ENCODE measurements at places on chromosomes 4 and X.
A peak's percentile ranks its signal among the peaks of the same experiment; 100 is the strongest.

GRCh38 chr4:187726485-187726884, 269.1 kb upstream of the ZFP42 start:
- no peak for DNase-seq

DNA sequence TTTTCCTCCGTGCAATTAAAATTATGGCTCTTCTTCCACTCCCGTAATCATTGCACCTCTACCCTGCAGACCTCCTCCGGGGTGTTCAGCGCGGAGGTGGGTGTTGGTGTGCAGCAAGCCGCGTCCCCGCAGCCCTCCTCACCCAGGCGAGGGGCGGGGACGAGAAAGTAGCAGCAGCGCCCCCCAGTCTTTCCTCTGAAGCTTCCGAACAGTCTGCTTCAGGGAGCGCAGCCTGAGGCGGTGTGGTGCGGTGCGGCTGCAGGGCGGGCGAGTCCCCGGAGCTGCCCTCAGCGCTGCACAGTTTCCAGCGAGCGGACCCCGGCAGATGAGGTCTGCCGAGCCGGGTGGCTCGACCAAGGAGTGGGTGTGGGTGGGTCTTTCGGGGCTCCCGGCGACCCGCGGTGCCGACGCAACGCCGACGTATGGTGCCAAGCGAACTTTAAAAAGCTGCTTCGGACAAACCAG, at the start of gene FRAS1:
FRAS1 (plus strand) TSS at position 189 of the 465 bp plus-strand sequence. CDS start 687 bp downstream, outside the sequence.
- DNase-seq, result peak; percentile 84

DNA sequence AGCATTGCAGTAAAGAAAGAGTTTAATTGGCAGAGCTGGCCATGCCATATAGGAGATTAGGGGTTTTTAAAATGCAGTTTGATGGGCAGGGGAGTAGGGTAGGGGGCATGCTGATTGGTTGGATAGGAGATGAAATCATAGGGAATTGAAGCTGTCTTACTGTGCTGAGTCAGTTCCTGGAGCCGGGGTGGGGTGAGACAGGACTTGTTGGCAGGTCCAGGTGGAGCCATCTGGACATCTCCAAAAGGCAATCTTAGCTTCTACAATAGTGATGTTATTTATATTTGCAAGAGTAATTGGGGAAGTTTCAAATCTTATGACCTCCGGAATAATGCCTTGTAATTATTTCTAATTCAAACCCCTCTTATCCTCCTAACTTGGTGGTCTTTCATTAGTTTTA, 32.4 kb upstream of the PGM2 start:
- no peak for DNase-seq

- DNase-seq, result no peak
These were observed 1.6 kb upstream of the UNC5C start for GRCh38 chr4:95550115-95550987.

DNA sequence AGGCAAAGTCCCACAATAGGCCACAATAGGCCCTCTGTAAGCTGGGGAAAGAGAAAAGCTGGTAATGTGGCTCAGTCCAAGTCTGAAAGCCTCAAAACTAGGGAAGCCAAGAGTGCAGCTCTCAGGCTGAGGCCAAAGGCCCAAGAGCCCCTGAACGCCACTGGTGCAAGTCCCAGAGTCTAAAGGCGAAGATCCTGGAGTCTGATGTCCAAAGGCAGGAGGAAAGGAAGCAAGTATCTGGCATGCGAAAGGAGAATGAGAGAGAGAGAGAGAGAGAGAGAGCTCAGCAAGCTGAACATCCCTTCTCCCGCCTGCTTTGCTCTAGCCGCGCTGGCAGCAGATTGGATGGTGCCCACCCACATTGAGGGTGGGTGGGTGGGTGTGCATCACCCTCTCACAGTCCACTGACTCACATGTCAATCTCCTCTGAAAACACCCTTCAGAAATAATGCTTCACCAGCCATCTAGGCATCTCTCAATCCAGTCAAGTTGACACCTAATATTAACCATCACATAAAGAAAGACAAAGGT, 30.9 kb upstream of the ELF2 start:
- no peak for DNase-seq

- DNase-seq, result no peak
These were observed 69.7 kb downstream of the PPP1R2C start for GRCh38 chrX:42708222-42708621.

All from ELF-1 (cell line).